ENCODE measurements at places on chromosomes 5 and 9.

DNA sequence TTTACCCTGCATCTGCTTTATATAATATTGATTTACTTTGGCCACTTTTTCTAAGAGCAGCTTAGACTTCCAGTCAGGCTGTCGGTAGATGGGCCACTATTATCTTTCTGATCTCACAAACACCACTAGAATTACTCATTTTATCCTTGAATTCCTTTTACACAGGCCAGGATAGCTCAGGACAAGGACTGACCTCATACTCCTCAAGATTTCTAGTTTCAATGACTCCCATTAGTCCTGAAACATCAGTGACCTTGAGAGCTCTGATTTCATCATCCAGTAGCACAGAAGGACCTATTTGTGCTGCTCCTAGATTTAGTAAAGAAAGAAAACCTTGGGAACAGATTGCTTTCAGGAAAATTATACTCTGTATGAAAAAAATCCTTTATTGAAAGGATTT, 727.9 kb upstream of the PTPRD start:
- DNase-seq: no peak

DNA sequence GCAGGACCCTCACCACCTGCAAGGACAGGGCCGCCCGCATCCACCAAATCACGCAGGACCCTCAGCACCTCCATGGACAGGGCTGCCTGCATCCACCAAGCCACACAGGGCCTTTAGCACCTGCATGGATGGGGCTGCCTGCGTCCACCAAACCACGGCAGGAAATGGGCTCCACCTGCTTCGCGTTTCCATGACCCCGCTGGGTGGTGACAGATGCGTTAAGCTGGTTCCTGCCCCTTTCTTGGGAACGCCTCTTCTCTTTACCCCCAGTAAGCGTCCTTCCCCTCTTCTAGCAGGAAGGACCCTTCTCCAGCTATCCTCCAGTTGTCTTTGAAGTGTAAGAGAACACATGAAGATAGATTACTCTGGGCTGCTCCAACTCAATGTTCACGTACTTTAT, 13.5 kb downstream of the FBP1 start:
- no peak for DNase-seq

GRCh38 chr5:5531371-5531770, 108.9 kb downstream of the ICE1 start:
- no peak for DNase-seq

GRCh38 chr5:88954511-88954910, 71.5 kb upstream of the MEF2C start:
- no peak for DNase-seq

GRCh38 chr5:116686438-116686837, 111.8 kb upstream of the SEMA6A start:
- DNase-seq: no peak

- DNase-seq: no peak
Measured at GRCh38 chr5:95939465-95939864, 22.2 kb downstream of the ELL2 start.

GRCh38 chr5:39199335-39199734, 20.0 kb downstream of the FYB1 start:
- DNase-seq: no peak

- DNase-seq: no peak
Measured at GRCh38 chr9:109906766-109907382, 126.9 kb downstream of the PALM2AKAP2 start.

DNA sequence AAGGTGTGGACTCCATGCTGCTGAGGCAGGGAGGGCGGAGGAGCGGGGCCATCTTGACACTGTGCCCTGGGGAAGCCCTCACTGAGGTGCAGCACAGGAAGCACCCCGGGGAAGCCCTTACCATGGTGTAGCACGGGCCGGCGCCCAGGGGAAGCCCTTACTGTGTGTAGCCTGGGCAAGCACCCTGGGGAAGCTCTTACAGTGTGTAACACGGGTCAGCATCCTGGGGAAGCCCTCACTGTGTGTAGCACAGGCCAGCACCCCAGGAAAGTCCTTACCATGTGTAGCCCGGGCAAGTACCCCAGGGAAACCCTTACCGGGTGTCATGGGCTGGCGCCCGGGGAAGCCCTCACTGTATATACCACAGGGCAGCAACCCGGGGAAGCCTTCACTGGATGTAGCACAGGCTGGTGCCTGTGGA, 62.6 kb upstream of the ZNF354B start:
- DNase-seq: no peak

- DNase-seq: no peak
Measured at GRCh38 chr5:31884896-31885295, 246.0 kb downstream of the PDZD2 start.

GRCh38 chr5:178199581-178200434, 4.5 kb upstream of the HNRNPAB start:
- no peak for DNase-seq

DNA sequence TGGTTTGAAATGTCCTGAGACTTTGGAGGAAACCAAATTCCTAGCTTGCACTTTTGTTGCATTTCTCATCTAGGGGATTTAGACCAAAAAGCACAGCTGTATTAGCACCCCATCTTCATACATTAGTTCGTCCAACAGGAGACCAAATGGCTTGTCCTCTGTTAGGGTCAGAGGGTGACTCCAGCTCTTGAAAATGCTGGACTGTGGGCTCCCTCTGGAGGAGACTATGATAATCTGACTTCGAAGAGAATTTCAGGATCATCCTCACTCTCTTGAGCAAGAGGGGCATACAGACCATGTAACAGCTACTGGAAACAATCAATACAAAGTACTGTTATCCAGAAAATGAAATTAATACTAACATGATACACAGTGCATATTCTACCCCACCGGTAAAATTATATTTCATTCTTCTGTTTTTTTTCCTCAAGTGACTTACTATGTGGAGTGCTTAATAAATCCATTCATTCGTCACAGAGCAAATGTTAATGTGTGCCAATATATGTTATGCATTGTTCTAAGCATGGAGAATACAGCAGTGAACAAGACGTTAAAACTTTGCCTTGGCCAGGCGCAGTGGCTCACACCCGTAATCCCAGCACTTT, 63.7 kb upstream of the PPP2CA start:
- no peak for DNase-seq

GRCh38 chr9:25025156-25025555, 479.5 kb upstream of the IZUMO3 start:
- DNase-seq: no peak

DNA sequence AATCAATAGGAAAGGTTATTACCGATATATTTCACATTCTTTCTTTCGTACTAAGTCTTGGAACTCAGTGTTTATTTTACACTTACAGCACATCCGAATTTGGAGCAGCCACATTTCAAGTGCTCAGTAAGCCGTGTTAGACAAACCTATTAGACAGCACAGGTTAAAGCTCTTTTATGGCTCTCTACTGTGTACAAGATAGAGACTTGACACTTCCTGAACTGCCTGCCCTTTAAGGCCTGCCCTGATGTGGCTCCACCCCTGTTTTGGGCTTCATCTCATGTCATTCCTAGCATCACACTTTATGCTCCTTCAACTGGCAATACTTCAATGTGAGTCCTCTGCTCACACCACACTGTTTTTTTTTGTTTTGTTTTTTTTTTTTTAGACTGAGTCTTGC, 23.5 kb upstream of the SUSD1 start:
- no peak for DNase-seq
